ENCODE measurements at places on chromosomes 1 and 21.

- DNase-seq: no peak
Observed at GRCh38 chr1:169483500-169483966, 2.2 kb downstream of the SLC19A2 start.

GRCh38 chr1:11379851-11380250 lies 99.1 kb upstream of the DISP3 start:
- no peak for DNase-seq

DNA sequence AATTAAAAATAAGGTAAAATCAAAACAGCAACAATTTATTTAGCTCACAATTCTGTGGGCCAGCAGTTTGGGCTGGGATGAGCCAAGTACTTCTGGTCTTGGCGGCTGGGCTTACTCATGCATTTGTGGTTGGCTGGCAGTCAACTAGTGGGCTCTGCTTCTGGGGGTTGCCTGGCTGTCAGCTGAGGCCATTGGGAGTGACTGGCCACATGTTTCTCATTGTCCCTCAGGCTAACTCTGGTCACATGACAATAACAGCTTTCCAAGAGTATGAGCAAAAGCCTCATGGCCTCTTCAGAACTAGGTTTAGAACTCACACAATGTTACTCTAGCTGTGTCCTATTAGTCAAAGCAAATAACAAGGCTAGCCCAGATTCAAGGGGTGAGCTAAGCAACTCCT lies 15.6 kb upstream of the CHIA start:
- DNase-seq: no peak

DNA sequence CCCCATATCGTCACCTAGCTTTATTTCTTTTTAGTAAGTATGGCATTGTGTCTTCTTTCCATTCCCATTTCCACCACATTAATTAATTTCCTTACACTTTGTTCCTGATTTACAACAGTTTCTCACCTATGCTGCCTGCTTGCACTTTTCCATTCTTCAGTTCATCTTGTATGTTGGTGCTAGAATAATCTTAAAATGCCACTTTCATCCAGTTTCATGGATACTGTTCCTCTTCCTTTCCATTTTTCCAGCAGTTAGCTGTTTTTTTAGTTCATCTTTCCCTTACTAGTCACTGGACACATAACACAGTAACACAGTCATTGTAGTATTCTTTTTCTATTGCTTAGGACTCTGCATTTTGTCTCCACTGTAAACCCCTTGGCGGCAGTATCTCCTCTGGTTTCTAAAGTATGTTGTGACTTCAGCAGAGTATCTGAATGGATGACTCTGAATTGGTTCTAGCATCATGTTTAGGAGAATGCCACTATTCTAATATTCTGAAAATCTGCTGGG lies 2.1 kb downstream of the CDC7 start:
- no peak for DNase-seq

- no peak for DNase-seq
Observed at GRCh38 chr1:246784621-246785493, 60.6 kb downstream of the SCCPDH start.
